ENCODE measurements at places on chromosomes 11 and 22.

- DNase-seq: no peak
Observed at GRCh38 chr11:106447631-106448191, 370.2 kb downstream of the AASDHPPT start.

GRCh38 chr11:116175707-116176106 is 597.1 kb downstream of the BUD13 start:
- DNase-seq: no peak

DNA sequence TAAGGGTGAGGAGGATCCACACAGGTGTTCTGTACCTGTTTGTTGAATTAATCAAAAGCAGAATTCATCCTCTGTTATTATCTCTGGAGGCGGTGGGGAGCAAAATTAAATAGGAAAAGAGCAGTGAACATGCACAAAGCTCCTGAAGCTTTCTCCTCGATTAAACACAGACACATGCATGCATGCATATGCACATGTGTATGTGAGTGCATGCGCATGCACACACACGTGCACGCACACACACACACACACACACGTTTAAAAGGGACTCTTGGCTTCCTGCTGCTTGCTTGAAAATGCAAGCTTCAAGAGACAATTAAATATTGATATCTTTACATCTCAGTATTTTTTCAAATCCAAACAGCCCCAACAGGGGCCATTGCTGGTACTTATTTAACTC is 462.1 kb downstream of the BUD13 start:
- no peak for DNase-seq

- no peak for DNase-seq
Observed at GRCh38 chr11:117941976-117942654, 12.9 kb upstream of the TMPRSS13 start.

Measured in AG04449 (cell line).